ENCODE measurements at places on chromosomes 3 and 15.

DNA sequence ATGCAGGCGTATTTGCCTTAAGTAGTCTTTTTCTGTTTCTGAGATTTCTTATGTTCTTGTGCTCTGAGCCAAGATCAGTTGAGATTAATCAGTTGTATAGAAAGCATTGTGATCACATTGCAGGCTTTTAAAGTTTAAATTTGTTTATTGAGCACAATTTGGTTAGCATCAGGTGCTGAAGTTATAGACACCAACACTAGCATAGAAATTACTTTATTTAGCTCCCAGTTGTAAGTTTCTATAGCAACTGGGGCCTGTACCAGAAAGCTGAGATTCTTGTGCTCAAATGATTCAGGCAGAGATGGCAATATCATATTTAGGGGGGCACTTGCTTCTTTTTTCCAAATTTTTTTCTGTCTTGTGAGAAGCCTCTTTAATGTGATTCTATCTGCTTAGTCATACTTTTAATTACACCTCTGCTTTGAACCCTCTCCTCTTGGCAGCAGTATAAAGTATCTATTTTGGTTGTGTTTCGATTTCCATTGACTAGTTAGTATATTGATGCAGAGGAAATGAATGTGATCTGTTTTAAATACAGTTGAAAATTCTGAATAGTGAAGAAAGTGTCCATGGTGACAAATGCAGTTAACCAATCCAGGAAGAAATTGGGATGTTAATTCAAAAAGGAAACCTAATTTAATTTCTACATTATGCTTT lies 241.7 kb upstream of the GBE1 start:
- DNase-seq = no peak

DNA sequence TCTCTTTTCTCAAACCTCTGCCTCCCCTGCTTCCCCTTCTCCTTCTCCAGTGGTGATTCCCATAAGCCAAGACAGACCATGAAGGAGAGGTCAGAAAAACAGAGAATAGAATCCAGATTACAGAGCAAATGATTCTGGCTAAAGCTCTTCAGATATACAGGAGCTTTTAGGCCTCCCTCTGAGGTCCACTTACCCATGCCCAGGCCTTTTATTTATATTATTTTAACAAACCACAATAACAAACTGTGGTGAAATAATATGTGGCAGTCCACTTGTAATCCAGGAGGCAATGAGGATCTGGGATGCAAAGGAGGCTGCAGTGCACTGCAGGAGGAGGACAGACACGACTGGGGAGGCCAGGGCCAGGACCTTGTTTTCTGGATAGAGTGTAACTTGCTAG lies 104.1 kb downstream of the STAC start:
- DNase-seq = no peak

DNA sequence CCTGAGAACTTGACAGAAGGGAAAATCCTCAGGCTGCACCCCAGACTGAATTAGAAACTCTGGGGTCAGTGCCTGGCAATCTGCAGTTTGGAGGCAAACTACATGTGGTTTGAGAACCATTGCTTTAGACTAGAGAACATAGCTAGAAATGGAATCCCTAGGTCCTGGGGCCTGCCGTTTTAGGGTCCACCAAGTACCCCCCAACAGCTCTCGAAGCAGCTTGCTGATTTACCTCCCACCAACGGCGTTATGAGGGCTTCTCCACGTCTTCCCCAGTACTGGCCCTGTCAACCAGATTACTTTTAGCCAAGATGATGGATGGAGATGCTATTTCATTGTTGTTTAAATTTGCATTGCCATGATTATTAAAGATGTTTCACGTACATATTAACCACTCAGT lies 272.5 kb downstream of the XXYLT1 start:
- no peak for DNase-seq

- peak; percentile 7 for DNase-seq
Measured at GRCh38 chr15:89041507-89041906, 46.7 kb upstream of the ABHD2 start.

DNA sequence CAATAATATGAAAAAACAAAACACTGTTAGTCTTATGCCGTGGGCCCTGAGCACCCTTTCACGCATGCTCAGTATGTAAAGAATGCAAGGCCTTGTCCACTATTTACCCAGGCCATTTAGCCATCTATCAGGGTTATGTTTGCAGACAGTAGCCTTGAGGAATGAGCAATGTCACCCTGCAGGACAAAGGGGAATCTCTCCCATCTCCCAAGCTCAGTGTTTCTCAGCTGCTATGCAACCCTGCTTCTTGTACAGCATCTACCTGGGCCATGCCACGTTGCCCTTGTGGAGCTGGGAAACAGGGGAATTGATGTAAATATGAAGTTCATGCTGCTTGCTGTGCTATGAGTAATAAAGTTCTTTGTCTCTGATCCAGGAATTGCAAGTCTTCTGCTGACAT lies 51.5 kb upstream of the SLCO2A1 start:
- DNase-seq = no peak

DNA sequence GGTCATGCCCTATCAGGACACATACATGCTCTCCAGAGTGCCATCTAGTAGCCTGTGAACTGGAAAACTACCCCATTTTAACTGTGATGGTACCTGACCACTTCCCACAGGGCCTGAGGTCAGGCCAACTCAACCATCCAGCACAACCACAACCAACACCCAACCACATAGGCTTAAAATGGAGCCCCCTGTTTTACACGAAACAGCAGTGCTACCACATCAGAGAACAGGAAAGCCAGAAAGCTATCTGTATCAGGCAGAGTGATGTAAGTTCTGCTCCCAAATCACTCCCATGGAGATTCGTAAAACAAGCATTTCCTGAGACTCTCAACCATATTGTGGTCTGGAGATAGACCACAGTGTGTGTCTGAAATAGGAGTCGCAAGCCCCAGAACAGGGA lies 1017.3 kb upstream of the EPHA6 start:
- DNase-seq = no peak

DNA sequence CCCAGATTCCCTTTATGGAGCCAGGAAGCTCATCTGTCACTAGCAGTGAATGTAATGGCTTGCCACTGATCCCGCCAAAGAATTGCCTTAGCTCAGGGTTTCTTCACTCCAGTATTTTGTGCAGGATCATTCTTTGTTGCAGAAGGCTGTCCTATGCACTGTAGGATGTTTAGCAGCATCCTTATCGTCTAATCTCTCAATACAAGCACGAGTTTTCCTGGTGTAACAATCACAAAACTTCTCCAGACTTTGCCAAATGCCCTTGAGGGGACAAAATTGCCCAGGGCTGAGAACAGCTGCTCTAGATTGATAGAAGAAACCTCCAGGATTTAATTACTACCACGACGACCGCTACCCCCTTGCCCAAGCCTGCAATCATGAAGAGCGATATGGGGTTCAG lies 6.8 kb upstream of the SHQ1 start:
- no peak for DNase-seq

DNA sequence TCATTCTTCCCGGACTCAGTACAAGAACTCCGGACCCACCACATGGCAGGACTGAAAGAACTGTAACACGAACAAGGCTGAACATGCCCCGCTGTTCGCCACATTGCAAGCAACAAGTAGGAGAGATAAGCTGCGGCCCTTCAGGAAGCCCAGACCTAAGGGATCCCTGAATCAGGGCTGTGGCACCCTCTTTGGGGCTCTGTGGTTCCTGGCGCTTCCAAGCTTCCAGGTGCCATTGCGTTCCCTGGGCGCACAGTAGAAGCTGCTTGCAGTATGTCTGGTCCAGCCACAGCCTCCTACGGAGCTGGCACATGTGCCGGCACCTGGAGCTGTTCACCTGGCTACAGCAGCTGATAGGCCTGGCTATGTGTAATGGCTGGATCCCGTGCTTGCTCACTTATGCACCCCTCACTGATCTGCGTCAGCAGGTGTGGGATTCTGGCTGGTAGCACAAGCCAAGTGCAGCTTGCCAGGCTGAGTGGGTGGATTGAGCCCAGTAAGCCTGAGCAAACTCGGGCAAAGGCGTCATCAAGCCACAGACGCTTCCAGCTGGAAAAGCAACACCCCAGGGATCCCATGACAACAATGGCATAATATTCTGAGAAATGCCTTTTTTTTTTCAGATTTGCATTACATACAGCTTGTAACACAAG lies 748.6 kb upstream of the GBE1 start:
- DNase-seq = no peak

DNA sequence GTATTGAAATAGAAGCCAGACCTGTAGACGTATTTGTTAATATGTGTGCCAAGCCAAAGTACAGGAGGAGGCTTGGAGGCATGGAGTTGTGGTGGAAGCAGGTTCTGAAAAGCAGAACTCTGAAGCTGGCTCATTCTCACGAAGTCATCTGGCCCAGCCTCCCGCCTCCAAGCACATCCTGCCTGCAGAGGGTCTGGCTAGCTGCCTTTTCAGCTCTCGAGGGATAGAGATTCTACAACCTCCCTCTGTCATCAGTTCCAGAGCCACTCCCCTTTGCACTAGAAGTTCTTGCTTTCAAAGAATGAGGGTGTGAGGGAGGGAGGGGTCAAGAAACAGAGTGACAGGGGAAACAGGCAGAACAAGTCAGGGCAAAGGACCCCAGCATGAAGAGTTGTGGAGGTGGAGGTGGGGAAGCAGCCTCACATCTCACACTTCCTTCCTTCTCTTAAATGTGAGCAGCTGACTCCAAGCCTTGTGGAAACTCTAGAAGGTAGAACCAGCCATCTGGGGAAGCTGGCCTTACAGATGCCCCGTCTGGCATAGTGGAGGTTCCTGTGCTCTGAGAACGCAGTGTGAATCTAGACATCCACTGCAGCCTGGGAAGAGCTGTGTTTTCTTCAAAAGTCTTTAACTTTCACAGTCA lies 95.3 kb downstream of the SLC49A4 start:
- peak; percentile 22 for DNase-seq

DNA sequence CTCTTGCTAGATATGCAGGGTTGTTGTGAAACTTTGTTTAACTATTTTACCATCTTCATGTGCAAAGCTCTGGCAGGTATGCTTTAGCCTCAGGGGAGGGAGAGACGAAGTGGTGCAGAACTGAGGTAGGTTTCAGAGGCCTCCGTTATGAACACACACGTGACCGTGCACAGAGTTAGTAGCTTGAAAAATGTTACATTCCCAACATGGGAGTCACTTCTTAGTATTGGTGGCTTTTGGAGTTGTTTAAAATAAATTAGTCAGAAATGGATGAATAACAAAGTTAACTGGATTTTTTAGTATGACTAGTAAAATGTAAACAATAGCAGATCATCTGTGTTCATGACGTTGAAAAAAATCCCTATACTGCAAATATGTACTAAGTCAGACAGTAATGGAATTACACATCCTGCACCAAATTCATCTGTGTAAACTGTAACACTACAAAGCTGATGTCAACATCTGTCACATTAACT lies 279.6 kb downstream of the KLF13 start:
- no peak for DNase-seq

DNA sequence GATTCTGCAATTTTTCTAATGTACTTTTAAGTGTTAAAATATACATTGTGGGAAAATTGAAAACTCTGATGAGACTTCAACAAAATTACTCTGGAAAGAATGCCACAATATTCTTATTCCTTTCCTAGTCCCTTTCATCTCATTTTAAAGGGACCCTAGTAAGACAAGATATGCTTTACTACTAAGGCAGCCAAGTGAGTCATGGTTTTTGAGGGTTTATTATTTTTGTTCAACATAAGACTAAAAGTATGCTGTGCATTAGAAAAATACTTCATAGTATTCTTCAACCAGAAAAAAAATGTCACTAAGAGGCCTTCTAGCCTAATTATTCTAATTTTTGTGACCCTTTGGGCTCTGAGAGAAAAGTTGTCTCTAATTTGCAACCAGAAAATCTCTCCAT lies 7.4 kb downstream of the IL12A start:
- no peak for DNase-seq

GRCh38 chr3:24407980-24408680 lies 86.5 kb downstream of the THRB start:
- DNase-seq = no peak

- no peak for DNase-seq
Measured at GRCh38 chr3:40464339-40465110, 7.4 kb downstream of the RPL14 start.

- no peak for DNase-seq
Measured at GRCh38 chr3:35183927-35184675, 455.2 kb upstream of the ARPP21 start.

- peak; percentile 50 for DNase-seq
Measured at GRCh38 chr15:50906954-50907600, 1.4 kb upstream of the AP4E1 start.

DNA sequence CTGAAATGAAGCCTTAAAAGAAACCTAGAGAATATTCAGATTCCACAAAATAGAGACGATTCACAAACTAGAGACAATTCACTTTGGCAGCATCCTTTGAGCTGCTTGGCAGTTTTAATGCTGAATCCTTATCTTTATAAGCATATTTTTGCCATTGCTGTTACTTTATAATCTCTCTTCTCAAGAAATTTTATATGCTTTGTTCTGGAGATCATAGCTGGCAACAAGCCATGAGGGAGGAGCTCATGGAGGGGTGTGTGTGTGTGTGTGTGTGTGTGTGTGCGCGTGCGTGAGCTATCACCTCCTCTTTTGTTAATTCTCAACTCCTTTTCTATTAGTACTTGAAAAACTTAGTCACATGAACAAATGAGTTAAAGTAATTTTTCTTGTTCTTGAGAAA lies 495.0 kb upstream of the RGMA start:
- DNase-seq = no peak

DNA sequence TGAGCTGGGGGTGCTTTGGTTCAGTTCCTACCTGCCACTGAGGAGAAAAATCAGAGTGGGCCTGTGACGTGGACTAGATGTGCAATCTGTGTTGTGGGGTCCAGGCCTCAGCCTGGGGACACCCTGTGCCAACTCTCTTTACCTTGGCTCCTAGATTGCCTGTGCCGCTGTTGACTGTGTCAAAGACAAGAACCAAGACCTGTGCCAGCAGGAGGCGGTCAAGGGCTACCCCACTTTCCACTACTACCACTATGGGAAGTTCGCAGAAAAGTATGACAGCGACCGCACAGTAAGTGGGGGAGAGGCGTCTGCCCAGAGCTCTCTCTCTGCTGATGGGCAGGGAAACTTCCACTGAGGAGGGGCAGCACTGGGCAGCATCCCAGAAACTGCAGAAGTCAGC lies 40.6 kb upstream of the SEC22A start:
- DNase-seq = no peak

- no peak for DNase-seq
Measured at GRCh38 chr3:81289676-81290075, 471.8 kb downstream of the GBE1 start.

DNA sequence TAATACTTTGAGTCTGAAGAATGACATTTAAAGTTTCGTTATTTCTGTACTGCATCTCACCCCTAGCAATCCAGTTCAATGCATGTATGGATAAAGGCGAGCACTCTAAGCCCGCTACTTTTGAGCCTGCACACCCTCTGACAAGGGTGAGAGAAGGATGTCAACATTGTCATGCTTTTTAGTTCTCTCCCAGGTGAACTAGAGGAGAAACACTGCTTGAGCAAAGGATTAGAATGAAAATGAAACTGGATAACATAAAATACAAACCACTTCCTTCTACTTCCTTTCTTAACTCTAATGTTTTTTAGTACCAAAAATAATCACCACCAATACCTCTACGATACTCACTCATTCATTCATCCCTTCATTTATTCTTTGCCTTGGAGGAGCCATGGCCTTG lies 588.7 kb upstream of the NR2F2 start:
- DNase-seq = no peak

Measured in HAP-1 (cell line).